ENCODE measurements at places on chromosomes 1 and 21. TPM values are rescaled to one million over a fixed set of nuclear protein-coding genes. Genes with fewer than 3 reads are reported as not detected.

GRCh38 chr1:169495916-169496315 lies 10.2 kb upstream of the SLC19A2 start:
- DNase-seq = no peak

- DNase-seq = no peak
These were observed 348.9 kb downstream of the KCNT2 start for GRCh38 chr1:196259316-196259715.

- no peak for DNase-seq
These were observed 225.4 kb downstream of the SMYD3 start for GRCh38 chr1:246281639-246282038.

- DNase-seq = no peak
These were observed 242.3 kb downstream of the LMX1A start for GRCh38 chr1:165114022-165114888.

DNA sequence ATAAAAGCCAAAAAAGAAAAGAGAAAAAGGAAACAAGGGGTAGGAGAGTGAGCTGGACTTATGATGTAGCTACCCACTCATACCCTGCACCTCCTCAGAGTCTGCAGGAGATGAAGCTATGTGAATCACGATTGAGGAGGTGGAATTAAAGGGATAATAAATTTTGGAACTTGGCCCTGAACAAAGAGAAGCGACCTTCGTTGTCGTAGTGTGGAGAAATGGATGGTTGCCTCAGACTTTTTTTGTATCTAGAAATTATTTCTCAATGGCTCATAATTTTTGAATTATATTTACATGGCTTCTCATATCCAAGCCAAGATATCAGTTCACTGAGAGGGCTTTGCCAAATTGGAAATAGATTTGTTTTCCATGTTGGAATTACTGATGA lies 37.8 kb upstream of the SIPA1L2 start:
- no peak for DNase-seq

DNA sequence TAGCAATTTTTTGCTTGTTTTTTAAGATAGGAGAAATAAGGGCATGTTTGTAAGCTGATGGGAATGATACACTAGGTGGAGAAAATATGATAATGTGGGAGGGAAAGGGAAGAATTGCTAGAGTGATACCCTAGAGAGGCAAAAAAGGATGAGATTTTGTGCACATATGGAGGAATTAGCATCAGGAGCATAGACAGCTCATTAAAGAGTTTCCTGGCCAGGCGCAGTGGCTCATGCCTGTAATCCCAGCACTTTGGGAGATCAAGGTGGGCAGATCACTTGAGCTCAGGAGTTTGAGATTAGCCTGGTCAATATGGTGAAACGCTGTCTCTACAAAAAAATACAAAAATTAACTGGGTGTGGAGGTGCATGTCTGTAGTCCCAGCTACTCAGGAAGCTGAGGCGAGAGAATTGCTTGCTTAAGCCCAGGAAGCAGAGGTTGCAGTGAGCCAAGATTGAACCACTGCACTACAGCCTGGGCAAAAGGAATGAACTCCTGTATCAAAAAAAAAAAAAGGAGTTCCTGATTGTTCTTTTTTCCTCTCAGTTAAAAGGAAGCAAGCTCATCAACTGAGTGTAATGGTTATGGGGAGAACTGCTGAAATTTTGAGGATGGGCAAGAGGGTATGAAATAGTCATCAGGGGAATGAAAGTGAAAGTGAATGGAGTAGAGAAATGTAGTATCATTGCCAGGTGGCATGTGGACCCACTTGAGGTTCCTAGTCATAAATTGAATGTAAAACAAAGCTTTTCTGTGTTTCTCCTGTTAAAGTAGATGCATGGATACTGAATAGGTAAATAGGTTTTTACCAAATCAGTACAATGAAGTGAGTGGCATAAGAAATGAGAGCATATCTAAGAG lies 35.5 kb downstream of the SH3GLB1 start:
- peak; percentile 14 for DNase-seq

LRIF1 gene
- 13.0 TPM for polyA plus RNA-seq

NAV1 gene
- polyA plus RNA-seq = 9.7 TPM

TUFT1 gene
- polyA plus RNA-seq = 24.1 TPM

NBPF11 gene
- polyA plus RNA-seq = 19.3 TPM

SLFNL1 gene
- polyA plus RNA-seq = 0.85 TPM

KLHL20 gene
- polyA plus RNA-seq = 18.8 TPM

ARID1A gene
- polyA plus RNA-seq = 64.2 TPM
